H1 (cell line): ENCODE measurements at places on chromosomes 11 and 22.

- H3K27ac ChIP-seq, result no peak overlapping the region
- no peaks in the 10 kb centered on the region for H3K36me3 ChIP-seq
- no peak overlapping the region for H3K4me3 ChIP-seq
These were observed 636.7 kb downstream of the TBC1D22A start for GRCh38 chr22:47398921-47399790.

- H3K27me3 ChIP-seq, result peaks cover 14% of the 10 kb centered on the region
- no peak for DNase-seq
- H3K4me3 ChIP-seq, result peak overlapping the region; percentile 84
- H3K4me1 ChIP-seq, result no peaks in the 10 kb centered on the region
- peaks cover 16% of the 10 kb centered on the region for H3K36me3 ChIP-seq
These were observed 1.2 kb downstream of the FIBP start for GRCh38 chr11:65886826-65887722.

GRCh38 chr11:725624-726202 lies 19.7 kb downstream of the EPS8L2 start:
- peak overlapping the region; percentile 34 for H3K4me3 ChIP-seq
- peak; percentile 71 for DNase-seq

DNA sequence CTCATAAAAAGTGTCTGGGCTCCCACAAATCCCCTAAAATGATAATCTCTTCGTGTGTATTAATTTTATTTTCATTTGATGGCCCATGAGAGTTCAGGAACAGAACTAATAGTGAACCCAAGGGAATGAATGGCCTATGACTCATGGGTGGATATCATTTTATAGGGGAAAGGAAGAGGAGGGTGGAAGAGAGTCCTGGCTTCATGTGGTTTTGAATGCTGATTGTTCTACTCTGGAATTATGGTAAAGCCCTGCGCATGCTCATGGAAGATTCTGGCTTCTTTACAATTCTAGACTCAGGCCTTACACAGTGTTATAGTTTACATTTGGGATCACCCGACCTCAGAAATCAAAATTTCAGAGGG lies 35.2 kb downstream of the MAML2 start:
- peaks cover 10% of the 10 kb centered on the region; the same call in 1 of the 2 replicates for H3K4me1 ChIP-seq
- H3K27me3 ChIP-seq, result no peaks in the 10 kb centered on the region
- no peaks in the 10 kb centered on the region for H3K36me3 ChIP-seq
- no peak overlapping the region for H3K27ac ChIP-seq
- no peak overlapping the region for H3K4me3 ChIP-seq

DNA sequence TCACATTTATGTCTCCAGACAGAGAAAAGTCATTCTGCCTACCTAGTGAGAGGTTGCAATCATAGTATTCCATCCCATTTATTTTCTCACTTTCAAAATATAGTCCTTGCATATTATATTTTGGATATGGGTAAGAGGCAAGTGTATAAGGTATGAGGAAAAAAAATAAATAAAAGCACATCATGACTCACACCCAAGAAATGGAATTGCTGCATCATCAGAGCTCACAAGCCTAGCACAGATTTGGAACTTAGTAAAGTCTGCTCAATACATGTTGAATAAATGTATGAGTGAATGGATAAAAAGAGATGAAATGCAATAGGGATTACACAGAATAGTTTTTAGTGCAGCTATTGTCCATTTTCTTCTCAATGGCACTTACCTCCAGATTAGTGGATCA lies 2.5 kb upstream of the OR51G1 start:
- no peaks in the 10 kb centered on the region for H3K27me3 ChIP-seq
- H3K36me3 ChIP-seq, result no peaks in the 10 kb centered on the region
- H3K4me3 ChIP-seq, result no peak overlapping the region
- no peak for DNase-seq
- no peak overlapping the region for H3K27ac ChIP-seq

DNA sequence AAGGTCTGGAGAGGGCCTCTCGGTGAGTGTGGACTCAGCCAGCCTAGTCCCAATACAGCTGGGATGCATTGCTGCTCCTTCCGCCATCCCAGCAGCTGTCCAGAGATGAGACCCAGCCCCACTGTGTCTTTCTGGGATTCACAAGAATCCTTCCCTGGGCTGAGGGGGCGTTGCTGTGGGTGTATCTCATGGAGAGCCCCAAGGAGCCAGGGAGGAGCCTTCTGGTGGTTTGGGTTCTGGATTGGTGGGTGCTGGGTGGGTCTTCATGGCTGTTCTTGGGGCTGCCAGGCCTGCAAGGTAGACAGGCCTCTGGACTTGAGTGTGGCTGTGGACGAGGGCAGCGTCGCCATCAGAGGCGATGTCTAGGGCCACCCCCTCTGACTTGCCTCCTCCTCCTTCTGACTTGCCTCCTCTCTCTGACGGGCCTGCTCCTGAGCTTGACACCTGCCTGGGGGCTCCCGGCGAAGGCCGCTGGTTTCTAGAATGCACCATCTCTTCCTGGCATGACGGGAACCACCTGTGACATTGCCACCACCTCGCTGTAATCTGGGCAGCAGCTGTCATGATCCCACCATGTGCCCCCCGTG lies 17.2 kb downstream of the KCNQ1 start:
- no peak overlapping the region for H3K4me3 ChIP-seq
- no peaks in the 10 kb centered on the region for H3K4me1 ChIP-seq

GRCh38 chr11:86374586-86374985 lies at the start of gene CCDC81:
Gene CCDC81, plus strand, starts transcription at chr11:86374887. Its CDS starts 277 bp downstream, at chr11:86375164.
- no peak within 1 kb of the TSS for H3K27ac ChIP-seq
- H3K4me3 ChIP-seq, result peak within 1 kb of the TSS; percentile 38
- H3K27me3 ChIP-seq, result no peaks in the 10 kb centered on the region
- H3K36me3 ChIP-seq, result no peaks in the 10 kb centered on the region

DNA sequence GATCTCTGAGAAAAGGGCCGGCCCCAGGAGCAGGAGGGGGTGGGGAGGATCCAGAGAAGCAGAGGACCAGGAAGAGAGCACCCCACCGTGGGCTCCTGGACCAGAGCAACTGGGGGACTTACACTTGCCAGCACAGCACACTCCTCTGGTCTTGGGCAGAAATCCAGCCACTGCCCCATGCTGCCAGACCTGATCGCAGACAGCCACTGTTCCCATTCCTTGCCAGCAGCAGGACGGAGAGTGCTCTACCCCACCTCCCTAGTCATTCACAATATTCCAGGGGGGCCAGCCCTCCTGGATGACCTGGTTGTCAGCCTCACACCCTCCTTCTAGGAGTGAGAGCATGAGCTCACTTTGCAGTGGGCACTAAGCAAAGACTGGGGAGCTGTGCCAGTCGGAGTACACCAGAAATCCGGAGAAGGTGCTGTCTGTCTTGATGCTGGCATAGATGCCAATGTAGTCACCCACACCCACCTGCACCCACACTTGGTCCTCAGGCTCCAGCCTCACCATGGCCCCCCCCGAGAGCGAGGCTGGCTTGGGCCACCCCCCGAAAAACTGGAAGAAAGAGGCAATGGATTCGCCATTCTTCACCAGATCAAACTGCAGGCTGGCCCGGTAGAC lies 1.6 kb downstream of the C1QTNF5 start:
- no peak overlapping the region for H3K27ac ChIP-seq
- DNase-seq, result peak; percentile 59
- no peaks in the 10 kb centered on the region for H3K36me3 ChIP-seq
- H3K4me1 ChIP-seq, result peaks cover 38% of the 10 kb centered on the region

DNA sequence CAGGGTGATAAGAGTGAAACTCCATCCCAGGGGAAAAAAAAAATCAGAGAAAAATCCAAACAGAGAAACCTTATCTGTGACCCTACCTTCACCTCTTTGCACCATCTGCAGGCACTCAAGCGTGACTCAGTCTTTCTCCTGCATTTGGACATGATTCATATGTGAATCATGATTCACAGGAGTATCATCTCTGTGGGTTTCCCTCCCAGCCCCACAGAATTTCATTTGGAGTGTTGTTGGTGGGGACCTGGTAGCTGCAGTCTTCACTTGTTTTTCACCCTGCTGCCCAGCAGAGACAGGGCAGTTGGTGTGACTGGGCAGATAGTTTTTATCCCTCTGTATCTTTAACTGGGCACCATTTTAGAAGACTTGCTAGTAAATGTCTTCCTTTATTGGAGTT lies 75.7 kb downstream of the DEPDC5 start:
- no peaks in the 10 kb centered on the region for H3K36me3 ChIP-seq
- no peaks in the 10 kb centered on the region for H3K4me1 ChIP-seq
- H3K27ac ChIP-seq, result no peak overlapping the region
- no peak overlapping the region for H3K4me3 ChIP-seq

DNA sequence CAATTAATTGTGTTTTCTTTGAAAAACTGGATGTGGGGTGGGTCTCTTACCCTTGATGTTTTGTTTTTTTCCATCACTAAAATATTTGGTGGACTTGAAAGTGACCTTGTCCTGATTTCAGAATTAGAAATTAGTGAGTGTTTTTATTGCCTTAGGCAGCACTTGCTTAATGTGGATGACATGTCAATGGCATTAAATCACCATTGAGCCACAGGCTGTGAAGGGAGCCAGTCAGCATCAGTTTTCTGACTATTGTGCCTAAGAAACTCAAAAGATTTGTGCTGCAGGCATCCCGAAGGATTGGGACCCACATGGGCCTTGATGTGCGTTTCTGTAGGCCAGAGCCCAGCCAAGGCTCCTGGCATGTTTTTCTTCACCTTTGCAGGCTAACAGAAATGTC lies 53.8 kb downstream of the SWAP70 start:
- H3K27ac ChIP-seq, result no peak overlapping the region
- H3K36me3 ChIP-seq, result no peaks in the 10 kb centered on the region
- no peak for DNase-seq
- no peaks in the 10 kb centered on the region for H3K27me3 ChIP-seq
- no peaks in the 10 kb centered on the region for H3K4me1 ChIP-seq

- DNase-seq, result no peak
- no peak overlapping the region for H3K4me3 ChIP-seq
- H3K27me3 ChIP-seq, result no peaks in the 10 kb centered on the region
- H3K4me1 ChIP-seq, result peaks cover 17% of the 10 kb centered on the region
- no peak overlapping the region for H3K27ac ChIP-seq
- no peaks in the 10 kb centered on the region for H3K36me3 ChIP-seq
These were observed 40.7 kb downstream of the ZNRF3 start for GRCh38 chr22:28923826-28924732.

DNA sequence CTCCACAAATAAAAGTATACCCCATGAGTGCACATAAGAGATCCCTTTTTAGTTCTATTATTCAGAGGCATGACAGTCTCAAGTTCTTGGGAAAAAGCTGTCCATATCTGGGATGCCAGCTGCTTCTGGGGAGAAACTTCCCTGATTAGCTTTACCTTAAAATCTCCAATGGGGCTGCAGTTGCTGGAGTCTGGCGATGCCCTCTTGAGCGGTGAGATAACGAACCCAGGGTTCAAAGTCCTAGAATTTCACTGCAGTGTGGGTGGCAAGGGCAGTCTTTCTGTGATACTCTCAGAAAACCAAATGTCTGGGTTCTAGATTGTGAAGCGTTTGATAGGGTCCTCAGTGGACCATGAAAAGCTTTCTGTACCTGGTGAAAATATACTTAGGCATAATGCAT lies 7.4 kb upstream of the PRR33 start:
- no peaks in the 10 kb centered on the region; the same call in 1 of the 2 replicates for H3K27me3 ChIP-seq
- no peak overlapping the region for H3K4me3 ChIP-seq
- H3K27ac ChIP-seq, result no peak overlapping the region
- no peak for DNase-seq
- H3K36me3 ChIP-seq, result no peaks in the 10 kb centered on the region

DNA sequence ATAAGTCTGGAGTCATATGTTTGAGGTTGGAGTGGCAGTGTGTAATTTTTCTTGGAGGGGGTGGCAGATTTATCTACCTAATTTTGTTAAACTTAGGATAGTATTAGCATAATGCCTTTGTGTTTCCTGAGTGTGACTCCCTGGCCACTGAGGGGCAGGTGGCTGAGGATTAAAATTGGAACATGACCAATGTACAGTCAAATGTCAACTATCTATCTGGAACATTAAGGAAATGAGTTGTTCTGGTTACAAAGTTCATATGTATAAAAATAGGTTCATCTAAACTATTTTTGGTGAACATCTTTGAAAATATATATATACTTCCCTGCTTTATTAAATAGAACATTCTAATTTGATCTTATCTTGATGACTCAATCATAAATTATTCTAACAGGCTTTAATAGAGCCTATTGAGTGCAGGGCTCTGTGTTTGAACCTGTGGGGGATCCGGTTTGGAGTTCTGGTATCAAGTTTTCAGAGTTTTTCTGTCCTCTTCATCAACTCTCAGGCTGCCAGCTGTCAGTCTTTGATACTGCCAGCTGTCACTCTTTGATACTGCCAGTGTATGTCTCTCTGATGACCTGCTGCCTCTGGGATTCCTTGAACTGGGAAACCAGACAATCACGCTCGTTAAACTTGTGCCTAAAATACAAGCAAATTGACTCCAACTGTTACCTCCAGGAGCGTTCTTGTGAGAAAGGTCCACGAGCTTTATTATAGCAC lies 309.6 kb downstream of the METTL15 start:
- no peaks in the 10 kb centered on the region for H3K36me3 ChIP-seq
- no peaks in the 10 kb centered on the region for H3K4me1 ChIP-seq
- no peaks in the 10 kb centered on the region for H3K27me3 ChIP-seq
- no peak overlapping the region for H3K4me3 ChIP-seq
- H3K27ac ChIP-seq, result no peak overlapping the region

DNA sequence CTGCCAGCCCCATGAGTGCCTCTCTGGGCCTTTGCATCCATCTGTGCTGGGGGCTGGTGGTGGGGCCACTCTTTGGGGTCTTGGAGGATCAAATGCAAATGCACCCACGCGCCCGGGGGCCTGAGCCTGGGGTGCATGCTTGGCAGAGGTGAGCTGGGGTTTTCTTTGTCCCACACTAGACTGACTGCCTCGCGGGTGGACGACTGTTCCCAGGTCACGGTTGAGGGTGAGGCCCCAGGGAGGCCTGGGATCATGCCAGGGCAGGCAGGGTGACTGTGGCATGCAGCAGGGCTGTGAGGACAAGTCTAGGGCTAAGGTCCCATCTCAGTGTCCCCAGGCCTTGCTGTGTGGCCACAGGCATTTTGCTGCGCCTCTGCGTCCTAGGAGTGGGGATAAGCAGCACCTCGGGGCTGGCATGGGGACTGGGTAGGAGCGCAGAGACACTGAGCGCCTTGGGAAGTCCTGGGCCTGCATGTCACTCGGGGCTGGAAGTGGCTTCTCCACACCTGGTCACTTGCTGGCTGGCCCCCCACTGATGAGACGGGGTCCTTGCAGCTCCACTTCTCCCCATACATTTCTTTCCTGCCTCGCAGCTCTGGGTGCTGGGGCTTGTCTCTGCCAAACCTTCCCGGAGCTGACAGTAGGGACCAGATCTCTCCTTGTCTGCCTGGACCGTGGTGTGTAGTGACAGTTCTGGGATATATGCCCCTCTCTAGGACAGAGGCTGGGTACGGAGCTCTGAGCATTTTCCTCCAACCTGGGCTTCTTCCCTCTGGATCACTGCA lies 133.1 kb downstream of the CTTN start:
- H3K27ac ChIP-seq, result peak overlapping the region; percentile 2; the same call in 1 of the 2 replicates
- peaks cover 13% of the 10 kb centered on the region for H3K4me1 ChIP-seq
- no peak for DNase-seq
- no peak overlapping the region for H3K4me3 ChIP-seq
- no peaks in the 10 kb centered on the region for H3K36me3 ChIP-seq
- no peaks in the 10 kb centered on the region for H3K27me3 ChIP-seq
